Esophagus squamous epithelium (tissue), 5 donors: ENCODE measurements at places on chromosomes 6 and 20.

DNA sequence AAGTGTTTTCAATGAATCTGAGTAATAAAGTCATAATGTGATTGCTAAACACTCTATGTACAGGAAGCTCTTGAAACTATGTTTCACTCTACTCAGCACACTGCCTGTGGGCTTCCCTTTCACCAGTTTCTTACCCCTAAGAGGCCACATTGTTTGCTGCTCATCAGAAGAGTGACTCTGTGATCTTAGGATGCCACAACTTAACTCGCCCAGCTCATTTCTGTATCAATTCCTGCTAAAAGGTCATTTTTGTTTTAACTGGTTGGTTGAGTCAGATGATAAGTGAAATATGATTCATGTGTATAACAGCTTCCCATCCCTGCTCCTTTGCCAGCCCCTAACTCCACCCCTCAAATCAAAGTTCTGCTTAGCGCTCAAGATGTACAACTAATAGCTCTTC is 9.8 kb upstream of the NDUFAF4 start:
- no peak for DNase-seq

- no peak for DNase-seq
Observed at GRCh38 chr6:81166770-81167169, 585.7 kb downstream of the TENT5A start.

GRCh38 chr6:34569361-34569973 is 13.3 kb upstream of the SPDEF start:
- DNase-seq = no peak

GRCh38 chr6:125742464-125743120 is 6.8 kb upstream of the HEY2 start:
- DNase-seq = no peak

DNA sequence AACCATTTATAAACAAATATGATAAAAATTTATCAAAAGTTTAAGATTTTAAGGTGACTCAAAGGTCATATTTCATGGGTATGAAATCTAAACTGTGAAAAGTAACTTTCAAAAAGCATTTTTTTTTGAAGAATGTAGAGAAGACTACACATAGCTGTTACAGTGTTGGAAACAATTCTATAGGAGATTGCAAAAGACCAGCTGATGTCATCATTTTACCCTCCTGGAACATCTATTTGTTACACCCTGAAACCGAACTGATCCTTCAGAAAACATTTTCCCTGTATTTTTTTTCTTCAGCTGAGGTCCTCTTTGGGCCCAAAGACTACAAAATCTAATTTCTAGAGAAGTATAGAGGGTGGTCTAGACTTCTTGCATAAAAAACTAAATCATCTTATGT is 297.5 kb upstream of the FERMT1 start:
- DNase-seq = no peak

DNA sequence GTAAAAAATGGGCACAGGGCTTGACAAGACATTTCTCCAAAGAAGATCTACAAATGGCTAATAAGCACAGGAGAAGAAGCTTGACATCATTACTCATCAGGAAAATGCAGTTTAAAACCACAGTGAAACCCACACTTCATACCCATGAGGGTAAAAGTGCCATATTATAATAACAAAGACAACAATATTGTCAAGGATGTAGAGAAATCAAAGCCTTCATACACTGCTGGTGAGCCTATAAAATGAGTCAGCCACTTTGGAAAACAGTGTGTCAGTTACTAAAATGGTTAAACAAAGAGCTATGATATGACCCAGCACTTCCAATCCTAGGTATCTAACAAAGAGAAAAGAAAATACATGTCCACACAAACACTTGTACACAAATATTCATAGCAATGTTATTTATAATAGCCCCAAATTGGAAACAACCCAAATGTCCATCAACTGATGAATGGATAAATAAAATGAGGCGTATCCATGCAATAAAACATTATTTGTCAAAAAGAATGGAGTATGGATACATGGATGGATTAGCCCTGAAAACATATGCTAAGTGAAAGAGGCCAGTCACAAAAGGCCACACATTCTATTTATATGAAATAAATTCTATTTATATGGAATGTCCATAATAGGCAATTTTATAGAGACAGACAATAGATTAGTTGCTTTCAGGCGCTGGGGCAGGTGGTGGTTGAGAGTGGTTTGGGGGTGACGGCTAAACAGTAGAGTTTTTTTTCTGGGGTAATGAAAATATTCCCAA is 11.5 kb upstream of the IL20RA start:
- DNase-seq = no peak

DNA sequence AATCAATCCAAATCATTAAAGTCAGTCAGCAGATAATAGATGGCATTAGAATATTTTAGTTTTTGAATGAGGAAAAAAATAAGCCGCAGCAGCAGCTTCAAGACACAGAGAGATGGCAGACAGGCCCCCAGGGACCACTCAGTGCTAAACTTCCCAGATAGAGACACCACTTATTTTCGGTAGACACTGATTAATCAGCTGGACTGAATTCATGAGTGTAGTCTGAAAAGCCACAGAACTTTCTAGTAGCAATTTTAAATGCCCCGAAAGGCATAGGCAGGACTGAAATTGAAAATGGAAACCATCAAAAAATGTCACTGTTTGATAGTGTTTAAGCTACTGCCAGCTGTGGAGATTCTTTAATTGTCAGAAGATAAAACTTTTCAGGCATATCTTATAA is 3.1 kb upstream of the CLDN20 start:
- DNase-seq = no peak

DNA sequence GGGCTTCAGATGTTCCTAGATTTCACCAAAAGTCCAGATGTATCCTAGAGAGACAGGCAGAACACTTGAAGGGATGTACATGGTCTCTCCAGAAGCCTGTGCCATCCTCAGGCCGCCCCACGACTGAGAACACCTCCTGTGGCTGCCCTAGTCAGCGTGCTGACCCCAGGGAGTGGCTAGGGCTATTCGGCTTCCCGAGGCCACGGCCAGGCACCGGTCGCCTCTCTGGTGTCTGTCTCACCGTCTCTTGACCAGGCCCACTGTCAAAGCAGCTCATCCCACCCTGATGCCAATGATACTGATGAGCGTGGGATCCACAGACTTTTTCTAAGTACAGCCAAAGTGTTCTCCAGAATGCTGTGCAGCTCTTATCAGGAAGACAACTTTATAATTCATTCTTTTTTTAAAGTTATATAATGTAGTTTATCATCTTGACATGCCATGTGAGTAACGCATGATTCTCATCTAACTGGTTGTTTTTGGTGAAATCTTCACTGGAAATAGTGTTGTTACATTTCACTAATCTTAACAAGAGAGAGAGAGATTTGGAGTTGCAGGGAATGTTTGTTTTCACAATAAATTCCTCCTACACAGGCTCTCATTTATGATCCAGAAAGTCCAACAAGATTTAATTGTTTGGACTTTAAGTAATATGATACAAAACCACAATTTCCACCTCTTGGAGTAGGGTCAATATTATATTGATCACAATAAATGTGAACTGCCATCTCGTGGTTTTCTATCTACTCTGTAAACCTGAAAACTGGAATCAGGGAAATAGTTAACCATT is 41.7 kb upstream of the KLHL31 start:
- no peak for DNase-seq

GRCh38 chr6:37631295-37631694 is 66.4 kb downstream of the MDGA1 start:
- DNase-seq = no peak

- DNase-seq = no peak
Observed at GRCh38 chr6:78611886-78612480, 255.4 kb upstream of the IRAK1BP1 start.
